ENCODE measurements at places on chromosomes 4 and X.

DNA sequence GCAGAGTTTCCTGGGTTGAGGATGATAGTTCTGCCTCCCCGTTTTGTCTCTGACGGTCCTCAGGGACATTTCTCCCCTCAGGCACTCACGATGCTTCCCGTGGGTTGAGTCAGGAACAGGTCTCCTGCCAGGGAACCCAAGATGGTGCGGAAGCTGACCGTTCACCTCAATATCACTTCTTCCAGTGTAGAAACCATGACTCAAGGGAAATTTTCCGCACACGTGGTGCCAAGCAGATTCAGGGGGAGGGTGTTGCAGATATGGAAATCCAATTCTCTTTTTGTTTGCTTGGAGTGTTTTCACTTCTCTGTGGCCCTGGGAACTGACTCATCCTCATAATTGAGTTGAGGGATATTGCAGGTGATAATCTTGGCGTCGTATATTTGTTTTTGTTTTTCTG is 46.7 kb downstream of the CXorf49B start:
- DNase-seq: no peak

GRCh38 chr4:7964890-7965662 is 25.4 kb upstream of the AFAP1 start:
- DNase-seq: no peak

DNA sequence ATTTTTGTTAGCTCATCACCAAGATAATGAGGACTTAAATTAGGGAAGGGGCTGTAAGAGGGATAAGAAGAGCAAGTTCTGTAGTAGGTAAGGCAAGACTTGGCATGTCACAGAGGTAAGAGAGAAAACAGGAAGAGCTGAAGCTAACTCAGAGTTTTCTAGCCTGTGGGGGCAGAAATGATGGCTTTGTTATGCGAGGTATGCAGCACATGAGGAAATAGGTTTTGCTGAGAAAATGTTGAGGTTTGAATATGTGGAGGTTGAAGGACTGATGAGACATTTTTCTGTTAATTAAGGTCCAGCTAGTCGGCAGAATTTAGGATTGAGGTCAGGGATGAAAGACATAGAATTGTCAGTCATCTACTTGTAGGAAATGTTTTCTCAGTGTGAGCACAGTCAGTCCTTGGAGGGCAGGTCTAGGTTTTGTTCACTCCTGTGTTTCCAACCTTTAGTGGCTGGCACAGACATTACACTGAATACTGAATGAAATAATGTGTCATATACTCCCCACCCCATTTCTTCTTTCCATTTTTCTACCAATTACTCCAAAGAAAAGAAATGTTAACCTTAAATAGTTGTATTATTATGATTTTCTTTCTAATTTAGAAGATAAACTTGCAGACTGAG is 154.0 kb upstream of the AADAT start:
- no peak for DNase-seq

- DNase-seq: no peak
Measured at GRCh38 chr4:153146961-153147360, 57.3 kb upstream of the TRIM2 start.

DNA sequence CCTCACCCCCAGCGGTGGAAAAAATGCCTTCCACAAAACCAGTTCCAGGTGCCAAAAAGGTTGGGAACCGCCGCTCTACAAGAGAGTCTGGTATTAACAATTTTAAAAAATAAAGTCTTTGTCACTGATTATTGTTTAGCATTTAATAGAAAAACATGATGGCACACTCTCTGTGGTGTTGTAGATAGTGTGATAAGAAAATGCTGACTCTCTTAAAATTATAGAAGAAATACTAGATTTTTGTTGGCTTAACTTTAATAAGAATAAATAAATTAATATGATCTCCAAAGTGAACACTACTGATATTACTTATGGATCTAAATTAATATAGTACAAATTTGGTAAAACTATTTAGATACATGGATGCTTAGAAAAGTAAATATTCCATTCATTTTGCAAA is 943.5 kb downstream of the CCSER1 start:
- no peak for DNase-seq

DNA sequence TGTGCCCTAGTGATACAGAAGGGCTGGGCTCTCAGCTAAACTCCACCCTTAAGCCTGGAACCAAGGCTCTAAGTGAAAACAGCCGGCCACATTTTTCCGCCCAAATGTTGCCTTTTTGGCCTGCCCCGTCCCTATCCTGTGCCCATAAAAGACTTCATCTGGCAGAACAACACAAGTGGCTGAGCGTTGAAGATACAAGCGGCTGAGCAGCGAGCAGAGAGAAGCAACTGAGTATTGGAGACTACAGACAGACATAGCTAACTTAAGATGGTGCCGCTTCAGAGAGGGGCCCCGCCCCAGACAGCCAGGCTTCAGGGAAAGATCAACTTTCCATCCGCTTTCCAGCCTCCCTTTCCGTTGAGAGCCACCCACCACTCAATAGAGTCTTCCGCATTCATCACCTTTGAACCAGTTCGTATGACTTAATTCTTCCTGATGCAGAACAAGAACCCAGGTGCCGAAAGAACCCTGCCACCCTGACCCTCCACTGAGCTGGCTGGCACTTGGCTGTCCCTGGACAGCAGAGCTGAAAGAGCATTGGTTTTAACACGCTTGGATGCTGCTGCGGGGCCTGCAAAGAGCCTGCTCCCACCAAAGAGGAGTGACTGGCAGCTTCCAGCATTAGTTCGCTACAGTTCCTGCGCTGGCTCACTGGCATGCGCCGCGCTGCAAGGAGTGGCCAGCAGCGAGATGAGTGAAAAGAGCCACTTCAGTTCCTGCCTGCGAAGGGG is 853.2 kb upstream of the INTU start:
- DNase-seq: no peak

DNA sequence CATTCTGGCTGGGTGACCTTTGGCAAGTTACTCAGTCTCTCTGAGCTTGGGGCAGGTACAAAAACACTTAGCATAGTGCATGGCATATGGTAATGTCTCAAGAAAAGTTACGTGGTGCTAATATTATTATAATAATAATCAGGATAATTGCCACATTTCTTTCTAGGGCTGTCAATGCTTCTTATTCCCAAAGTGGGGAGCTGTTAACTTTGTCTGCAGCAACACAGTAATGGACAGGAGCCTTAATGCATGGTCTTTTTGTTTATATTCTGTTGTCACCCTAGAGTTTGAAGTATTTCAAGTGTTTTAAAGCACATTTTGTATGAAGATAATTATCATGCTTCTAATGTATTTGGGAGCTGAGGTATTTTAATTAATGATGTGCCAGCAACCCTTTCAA is 121.8 kb downstream of the FHIP1A start:
- DNase-seq: no peak

DNA sequence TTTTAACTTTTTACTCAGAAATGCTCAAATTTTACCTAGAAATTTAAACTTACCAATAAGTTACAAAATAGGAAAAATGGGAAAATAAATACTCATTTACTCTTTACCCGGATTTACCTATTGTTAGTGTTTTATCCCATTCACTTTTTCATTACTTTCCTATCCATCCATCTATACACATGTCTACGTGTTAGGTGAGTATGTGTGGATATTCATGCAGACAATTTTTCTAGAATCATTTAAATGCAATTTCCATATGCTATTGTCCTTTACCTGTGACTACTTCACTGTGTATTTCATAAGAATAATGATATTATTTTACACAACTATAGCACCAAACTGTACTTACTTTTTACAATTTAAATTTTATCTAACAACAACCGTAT is 896.6 kb upstream of the INTU start:
- no peak for DNase-seq

GRCh38 chr4:10582951-10583350 is 101.6 kb downstream of the CLNK start:
- no peak for DNase-seq

DNA sequence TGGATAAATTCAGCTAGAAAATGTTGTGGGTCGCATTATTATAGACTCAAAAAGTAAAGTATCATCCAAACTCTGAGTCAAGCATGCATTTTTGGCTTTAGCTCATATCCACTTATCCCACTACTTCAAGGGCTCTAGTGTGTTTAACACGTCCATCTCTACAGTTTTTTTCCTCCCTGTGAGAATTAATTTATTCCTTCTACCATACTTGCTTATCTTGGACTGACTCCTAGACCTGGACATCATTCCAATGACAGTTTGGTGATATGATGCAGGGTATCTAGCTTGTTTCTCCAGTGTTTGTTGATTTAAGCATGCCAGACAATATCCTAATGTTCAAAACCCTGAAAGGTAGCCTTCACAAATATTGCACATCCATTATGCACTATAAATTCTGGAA is 1037.1 kb upstream of the INTU start:
- DNase-seq: no peak

- DNase-seq: no peak
Measured at GRCh38 chrX:40434947-40435346, 145.8 kb upstream of the ATP6AP2 start.

DNA sequence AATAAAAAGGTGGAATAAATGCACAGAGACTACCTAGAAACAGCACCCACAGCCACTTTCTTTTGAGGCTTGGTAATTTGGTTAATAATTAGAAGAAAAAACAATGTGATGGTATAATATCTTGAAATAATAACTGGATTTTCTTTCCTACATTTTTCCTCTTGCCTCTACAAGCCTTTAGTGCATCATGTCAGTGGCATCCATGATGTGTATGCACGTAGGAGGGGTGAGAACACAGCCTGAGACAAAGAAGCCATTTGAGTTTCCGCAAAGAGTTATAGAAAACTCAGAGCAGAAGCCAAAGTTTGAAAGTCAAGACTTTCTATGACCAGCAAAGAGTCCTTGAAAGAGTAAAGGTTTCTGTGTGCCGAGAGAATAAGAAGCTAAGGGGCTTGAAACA is 461.3 kb downstream of the BCOR start:
- no peak for DNase-seq

- DNase-seq: peak; percentile 88
Measured at GRCh38 chr4:70721747-70722146, at the start of gene RUFY3. Gene RUFY3 (plus strand): TSS chr4:70721964. CDS start chr4:70722574, 610 bp downstream.

GRCh38 chr4:106266201-106266600 is 49.8 kb downstream of the TBCK start:
- no peak for DNase-seq

DNA sequence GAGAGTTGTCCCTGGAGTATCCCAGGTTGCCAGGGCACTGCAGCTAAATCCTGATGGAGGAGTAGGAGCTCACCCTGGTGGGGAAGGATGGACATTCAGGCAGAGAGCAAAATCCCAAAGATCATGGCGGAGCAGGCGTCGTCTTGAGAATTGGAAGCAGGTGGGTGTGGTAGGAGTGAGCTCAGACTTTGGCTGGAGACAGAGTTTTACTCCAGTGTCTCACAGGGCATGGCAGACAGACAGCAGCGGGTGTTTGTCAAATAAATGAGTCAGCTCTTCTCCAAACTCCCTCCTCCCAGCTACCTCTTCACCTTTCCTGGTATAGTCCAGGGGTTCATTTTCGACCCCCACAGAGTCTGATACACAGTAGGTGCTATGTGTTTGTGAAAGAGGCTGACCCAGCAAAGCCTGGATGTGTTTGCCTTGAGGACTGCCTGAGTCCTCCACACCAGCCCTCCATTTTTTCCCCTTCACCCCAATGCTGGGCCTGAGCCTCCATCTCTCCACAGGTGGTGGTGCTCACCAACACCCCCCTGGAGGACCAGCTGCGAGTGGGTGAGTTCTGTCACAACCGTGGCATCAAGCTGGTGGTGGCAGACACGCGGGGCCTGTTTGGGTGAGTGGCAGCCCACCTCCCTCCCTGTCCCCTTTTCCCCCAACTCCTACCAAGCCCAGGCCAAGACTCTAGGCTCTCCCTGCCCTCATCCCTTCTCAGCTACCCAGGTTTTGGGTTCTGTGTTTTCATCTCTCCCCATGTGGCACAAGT is 6.9 kb downstream of the UBA1 start:
- no peak for DNase-seq

- DNase-seq: no peak
Measured at GRCh38 chrX:131054906-131055305, 3.2 kb upstream of the ARHGAP36 start.

- DNase-seq: no peak
Measured at GRCh38 chr4:176492646-176493302, 173.0 kb downstream of the SPCS3 start.

DNA sequence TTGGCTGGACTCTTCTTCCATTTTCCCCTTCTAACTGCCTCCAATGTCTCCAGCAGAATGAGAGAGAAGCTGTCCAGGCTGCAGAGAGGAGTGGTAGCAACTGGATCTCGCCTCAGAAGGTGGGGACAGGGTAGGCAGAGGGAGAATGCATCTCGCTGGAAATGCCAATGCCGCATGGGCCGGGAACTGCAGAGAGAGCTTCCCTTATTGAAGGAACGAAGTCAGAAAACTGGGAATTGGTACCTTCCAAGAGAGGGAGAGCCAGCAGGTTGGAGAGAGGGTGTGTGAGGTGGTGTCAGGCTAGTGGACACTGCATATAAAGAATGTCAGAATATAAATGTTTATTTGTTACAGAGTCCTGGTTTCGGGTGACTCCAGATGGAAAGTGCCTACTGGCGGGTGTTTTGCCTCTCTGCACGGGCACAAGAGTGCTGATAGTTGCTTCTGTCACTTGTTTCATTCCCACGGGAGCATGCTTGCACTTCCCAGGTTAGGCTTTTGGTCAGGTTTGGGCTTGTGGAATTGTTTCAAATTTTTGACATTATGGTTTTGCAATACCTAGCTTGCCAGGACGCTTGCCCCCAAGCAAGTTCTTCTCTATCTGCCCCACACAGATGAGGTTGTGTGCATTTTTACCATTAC is 156.8 kb upstream of the STS start:
- no peak for DNase-seq

GRCh38 chr4:25022766-25023165 is 8.0 kb downstream of the LGI2 start:
- DNase-seq: no peak

DNA sequence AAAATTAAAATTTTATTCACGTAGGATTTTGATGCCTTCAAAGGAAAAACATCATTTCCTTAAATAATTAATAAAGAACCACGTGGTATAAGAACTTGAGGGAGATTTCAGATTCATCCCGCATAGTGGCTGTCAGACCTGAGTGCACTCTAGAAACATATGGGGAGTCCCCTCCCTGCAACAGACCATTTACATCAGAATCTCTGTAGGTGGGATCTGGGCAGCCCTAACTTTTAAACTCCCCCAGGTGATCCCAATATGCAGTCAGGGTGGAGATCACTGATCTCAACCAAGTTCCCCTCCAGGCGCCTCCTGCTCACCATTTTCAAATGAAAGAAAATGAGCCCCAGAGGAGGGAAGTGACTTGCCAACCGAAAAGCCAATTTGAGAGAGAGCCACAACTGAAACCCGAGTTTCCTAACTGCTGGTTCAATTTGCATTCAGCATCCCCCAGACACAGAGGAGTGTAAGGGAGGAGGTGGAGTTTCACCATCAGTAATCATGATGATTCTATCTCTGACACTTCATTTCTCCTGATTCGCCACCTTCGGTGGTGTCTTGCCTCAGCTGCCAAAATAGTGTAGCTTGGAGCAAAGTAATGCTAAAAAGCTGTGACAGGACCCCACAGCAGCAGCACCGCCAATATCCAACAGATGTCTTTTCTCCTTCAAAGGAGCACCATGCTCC is 11.4 kb downstream of the RNF150 start:
- no peak for DNase-seq

GRCh38 chr4:95087657-95088455 is 330.1 kb downstream of the BMPR1B start:
- no peak for DNase-seq

- no peak for DNase-seq
Measured at GRCh38 chr4:65535113-65535512, 135.2 kb downstream of the EPHA5 start.

All from NCI-H187 treated with DMSO at 0.1 percent for 48 hours (cell line).